PC-9 (cell line): ENCODE measurements at places on chromosomes 5 and 9. TPM values are rescaled to one million over a fixed set of nuclear protein-coding genes. Genes with fewer than 3 reads are reported as not detected.
A peak's percentile ranks its signal among the peaks of the same experiment; 100 is the strongest.

The SV2C gene
- not detected in 2 replicates for total RNA-seq

The SMIM33 gene
- not detected in 2 replicates for total RNA-seq

The ZSWIM6 gene
- 9.7 and 12.9 TPM in 2 replicates for total RNA-seq

The FREM1 gene
- total RNA-seq: 0.17 and 0.45 TPM in 2 replicates

The FYB1 gene
- 7.1 and 10.5 TPM in 2 replicates for total RNA-seq

DNA sequence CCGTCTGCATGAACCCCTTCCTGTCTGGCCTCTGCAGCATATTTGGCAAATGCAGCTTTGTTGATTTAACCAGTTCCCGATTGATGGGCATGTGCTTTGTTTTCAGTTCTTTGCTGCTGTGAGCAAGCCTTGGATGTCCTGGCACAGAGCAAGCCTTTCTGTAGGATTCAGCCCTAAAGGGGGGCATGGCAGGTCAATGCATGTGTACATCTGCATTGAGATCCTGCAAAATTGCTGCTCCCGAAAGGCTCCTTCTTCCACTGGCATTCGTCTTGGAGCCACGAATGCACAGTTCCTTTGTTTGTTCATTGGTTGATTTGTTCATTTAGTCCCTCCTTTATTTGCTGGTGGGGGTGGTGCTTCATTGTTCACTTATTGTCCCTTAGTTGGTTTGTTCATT, 34.8 kb downstream of the COL5A1 start:
- no peak for DNase-seq

GRCh38 chr9:116178481-116179211, 25.1 kb downstream of the PAPPA start:
- DNase-seq: no peak

DNA sequence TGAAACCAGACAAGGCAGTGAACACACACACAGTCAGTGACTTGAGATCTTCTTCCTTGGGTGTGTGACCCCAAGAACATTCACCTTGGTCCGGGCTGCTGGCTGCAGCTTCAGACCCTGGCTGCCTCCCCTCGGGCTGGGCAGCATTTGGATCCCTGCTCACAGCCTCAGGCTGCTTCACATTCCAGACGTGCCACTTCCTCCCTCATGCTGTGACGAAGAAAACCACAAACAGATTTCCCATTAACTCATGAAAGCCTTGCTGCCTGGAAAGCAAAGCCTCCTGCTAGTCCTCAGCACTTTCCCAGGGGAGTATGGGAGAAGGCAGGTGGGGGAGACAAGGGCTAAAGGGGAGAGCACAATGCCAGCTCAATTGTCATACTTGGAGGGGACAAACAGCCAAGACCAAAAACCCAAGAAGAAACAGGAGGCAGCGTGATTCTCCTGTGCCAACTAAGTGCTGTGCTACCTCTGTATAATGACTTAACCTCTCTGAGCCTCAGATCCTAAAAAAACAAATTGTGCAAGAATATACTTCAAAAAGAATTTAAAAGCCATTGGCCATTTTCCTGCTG, 594.6 kb upstream of the BRINP1 start:
- peak; percentile 52 for DNase-seq

DNA sequence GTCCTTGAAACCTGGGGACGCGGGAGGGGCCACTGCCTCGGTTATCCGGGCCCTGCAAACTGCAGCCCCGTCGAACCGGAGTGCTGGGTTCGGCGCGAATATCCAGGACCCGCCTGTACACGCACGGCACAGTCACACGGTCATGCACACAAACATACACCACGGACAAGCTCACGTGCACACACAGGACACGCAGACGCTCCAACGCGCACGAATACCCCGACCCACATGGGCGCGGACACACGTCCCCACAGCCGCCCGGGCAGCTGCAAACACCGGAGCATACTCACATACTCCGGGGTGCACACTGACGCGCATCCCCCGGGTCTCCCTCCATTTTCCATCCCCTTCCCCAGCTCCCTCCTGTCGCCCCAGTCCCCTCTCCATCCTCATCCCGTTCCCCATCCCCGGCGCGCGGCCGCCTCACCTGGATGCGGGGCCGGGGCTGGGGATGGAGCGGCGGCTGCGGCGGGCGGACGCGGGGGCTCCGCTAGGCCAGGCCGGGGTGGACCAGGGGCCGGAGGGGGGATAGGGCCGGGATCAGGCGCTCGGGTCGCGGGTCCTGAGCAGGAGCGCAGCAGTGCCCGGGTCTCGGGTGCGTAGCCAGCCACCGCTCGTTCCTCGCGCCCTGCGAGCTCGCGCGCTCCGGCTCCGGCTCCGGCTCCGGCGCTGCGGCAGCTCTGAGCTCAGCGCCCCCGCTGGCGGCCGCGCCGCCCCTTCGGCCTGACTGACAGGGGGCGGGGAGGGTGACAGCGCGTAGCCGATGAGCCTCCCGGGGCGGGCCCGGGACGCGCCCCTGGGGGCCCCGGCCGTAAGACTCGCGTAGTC, at the start of the genes EIF4E1B and SNCB:
TSS of gene EIF4E1B (plus strand) at position 823 of the 828 bp plus-strand sequence. CDS start 12,113 bp downstream, outside the sequence.
TSS of gene SNCB (minus strand) at position 682 of the 828 bp plus-strand sequence. CDS start 880 bp downstream, outside the sequence.
- DNase-seq: peak; percentile 39

- no peak for DNase-seq
Observed at GRCh38 chr9:79736051-79736450, 164.3 kb downstream of the TLE4 start.

DNA sequence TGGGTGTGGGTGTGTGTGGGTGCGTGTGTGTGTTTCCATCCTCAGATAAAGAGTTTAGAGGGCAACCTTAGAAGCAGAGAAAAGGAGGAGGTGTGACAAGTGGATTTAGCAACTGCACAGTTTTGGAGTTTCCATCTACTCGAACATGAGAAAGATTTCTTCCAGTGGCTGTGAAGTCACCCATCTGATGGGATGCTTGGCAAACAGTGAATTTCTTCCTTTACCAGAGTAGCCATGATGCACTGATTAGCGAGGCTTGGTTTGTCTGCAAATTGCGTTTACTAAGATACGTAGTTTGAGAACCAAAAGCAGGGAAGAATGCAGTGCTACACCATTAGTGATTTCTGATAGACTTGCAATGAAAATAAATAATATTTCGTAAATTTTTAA, 791 bp upstream of the STARD4 start:
- no peak for DNase-seq

GRCh38 chr5:7207979-7208378, 188.0 kb upstream of the ADCY2 start:
- DNase-seq: no peak

DNA sequence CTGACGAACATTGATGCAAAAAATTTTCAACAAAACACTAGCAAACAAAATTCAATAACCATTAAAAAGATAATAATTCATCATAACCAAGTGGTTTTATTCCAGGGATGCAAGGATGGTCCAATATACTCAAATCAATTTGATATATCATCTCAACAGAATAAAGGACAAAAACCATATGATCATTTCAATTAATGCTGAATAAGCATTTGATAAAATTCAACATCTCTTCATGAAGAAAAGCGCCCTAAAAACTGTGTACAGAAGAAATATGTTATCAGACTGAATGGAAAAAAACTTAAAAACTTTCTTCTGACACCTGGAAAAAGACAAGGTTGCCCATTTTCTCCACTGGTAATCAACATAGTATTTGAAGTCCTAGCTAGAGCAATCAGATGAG, 720.3 kb upstream of the RGMB start:
- no peak for DNase-seq

- DNase-seq: no peak
Observed at GRCh38 chr9:88957526-88957925, 33.7 kb upstream of the S1PR3 start.

- no peak for DNase-seq
Observed at GRCh38 chr9:34271265-34272006, 57.6 kb downstream of the KIF24 start.

DNA sequence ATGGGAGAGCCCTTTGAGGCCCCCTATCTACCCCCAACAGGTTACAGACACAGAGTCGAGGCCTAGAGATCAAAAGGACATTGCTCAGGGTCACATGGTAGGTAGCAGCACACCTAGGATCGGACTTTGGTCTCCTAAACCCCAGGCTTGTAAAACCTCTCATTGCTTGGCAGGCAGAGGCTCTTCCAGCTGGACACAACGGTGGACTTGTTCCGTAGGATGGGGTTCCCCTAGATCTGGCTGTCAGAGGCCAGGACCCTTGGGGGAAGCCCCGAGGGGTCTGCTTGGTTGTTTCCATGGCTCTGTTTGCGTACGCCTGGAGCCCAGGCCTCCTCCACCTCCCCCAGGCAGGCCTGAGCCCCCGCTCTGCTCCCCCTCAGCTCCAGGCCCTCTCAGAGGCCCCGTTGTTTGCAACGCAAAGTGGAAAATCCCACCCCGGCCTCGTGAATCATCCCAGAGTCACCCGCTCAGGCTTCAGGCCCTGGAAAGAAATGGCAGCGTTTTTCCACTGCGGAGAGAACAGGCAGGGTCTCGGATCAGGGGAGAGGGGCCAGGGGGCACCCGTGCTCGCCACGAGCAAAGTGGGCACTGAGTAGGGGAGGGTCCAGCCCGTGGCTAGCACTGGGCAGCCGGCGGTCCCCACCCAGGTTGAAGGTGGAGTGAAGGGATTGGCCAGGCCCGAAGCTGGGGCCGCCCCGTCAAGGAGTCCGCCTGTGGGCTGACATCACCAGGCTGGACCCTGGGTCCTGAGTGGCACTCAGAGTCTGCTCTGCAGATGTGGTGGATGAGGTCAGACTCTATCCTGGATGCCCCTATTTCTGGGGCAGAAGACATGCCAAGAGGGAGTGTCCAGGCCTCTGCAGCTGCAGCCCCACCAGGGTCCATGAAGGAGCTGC, 19.8 kb downstream of the COL27A1 start:
- DNase-seq: no peak

DNA sequence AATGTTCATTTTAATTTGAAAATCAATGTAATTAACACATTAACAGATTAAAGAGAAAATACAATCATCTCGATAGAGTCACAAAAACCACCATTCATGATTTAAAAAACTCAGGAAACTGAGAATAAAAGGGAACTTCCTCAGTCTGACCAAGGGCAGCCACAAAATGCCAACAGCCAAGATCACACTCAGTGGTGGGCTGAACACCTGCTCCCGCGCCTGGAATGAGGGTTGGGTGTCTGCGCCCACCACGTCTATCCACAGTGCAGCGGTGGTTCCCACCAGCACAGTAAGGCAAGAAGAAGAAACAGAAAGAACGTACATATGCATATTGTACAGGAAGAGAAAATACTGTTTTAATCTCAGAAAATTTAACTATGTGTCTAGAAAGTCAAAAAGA, 11.7 kb upstream of the NSMF start:
- DNase-seq: no peak

DNA sequence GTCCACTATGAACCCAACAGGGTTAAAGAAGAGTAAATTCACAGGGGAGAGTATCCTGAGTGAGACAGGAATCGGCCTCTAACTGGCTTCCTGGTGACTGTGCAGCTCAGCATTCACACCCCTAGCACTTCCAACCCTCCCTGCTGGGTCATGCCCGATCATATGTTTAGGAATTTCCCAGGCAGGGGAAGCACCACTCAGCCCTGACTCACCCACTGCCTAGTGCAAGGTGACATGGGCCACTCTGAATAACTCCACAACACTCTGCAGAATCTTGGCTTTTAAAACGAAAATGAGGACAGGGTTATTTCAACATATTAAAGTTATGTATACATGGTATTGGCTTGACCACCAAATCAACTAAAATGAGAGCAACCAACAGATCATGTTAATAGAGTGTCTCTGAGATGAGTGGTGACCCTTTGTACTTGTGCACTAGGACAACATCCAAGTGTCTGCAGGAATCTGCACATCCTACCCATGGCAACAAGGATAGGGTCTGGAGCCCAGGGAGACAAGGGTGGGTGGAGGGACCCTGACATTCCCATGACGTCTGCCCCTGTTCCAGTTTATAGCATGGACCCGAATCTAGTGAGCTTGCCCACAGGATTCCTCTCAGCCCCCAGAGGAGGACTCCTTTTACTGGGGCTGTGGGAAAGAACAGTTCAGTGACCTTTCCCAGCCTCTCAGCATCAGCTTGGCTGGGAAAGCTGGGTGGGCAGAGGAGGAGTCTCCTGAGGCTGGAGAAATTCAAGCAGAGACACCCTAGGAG, 485.8 kb downstream of the SEMA5A start:
- DNase-seq: peak; percentile 87

- no peak for DNase-seq
Observed at GRCh38 chr5:110099572-110099971, 409.8 kb downstream of the MAN2A1 start.

DNA sequence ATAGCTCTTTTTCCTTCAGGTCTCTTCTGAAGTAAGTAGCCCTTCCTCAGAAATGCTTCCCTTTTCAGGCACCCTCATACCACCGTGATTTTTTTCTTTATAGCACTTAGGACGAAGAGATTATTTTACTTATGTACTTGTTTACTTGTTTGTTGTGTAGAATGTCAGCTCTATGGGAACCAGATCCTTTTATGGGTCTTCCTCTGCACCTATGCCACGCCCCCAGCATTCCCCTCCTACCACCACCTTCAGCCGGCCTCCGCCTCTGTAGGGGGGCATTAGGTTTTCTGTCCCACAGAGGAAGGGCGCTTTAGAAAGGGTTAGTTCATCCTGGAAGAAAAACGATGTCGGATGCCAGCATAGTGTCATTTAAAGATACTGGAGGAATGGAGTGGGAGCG, 1.8 kb downstream of the CDKN2B-AS1 start:
- DNase-seq: no peak

DNA sequence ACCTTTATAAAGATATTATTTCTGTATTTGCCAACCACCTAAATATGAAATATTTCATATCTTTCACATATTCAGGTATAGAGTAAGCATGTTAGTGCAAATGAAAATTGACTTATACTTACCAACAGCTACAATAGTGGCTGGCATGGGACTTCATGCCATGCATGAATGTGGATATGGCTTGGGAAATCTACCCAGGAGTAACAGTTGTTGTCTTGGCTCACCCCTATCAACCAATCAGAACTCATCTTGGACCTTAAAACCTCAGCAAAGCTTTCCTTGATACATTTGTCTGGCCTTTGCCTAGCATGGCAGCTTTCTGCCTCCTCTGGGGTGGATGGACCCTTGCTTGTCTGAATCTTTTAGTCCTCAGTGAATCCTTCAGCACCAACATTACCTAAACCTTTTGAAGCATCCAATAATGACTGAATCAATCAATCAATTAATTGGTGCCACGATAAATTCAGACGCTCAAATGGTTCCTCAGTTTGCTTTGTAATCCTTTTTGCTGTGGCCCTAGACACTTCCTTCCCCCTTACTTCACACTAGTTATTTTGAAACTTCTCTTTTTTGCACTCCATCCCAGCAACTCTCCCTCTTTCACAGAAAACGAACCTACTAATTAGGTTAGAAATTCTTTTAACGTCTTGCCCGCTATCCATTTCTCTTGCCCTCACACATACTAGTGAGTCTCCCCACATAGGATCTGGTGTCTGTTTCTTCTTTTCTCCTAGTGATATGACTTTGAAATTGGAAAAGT, 132.3 kb upstream of the ZNF608 start:
- DNase-seq: no peak
